ENCODE measurements at places on chromosomes 4 and X.

- peak; percentile 79 for DNase-seq
These were observed 22.1 kb downstream of the DOK7 start for GRCh38 chr4:3485011-3485791.

DNA sequence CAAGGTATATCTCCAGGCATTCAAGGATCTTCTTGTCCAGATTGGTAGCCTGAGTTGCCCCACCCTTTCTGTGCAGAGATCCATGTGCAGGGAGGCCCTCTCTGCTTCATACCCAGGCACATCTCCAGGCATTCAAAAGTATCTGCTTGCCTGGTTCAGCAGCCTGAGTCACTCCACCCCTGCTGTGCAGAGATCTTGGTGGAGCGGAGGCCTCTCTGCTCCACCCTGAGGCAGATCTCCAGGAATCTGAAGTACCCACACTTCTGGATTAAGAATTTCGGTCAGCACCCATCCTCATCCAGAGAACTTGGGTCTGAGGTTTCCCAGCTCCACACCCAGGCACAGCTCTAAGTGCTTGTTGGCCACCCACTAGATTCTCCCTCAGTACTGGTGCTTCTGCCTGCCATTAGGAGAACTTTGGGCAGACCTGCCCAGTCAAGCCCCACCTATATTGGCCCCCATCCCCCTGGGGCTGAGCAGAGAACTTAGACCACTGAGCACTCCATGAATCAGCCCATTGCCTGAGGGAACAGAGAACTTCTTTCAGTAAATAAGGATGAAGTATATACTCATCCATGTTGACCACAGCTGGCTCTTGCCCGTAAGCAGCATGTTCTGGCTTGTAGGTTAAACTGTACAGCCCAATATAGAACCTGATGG is 199.5 kb upstream of the ZCCHC13 start:
- DNase-seq: no peak

DNA sequence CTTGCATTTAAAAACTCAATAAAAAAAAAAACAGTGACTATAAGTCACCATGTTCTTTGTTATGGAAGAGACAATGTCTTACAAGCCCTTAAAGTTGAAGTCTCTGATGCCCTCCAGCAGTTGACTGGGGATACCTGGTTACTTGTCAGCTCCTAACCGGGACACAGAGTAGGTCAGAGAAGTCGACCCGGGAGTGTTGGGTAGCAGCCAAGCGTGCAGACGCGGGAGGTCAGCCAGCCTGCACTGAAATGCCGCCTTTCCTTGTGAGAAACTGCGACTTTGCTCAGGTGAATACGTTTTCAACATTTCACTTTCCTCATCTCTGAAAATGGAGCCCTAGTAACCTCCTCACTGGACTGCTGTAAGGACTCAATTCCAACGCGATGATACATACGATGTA is 81.8 kb downstream of the F11 start:
- DNase-seq: no peak

- DNase-seq: no peak
These were observed 14.3 kb downstream of the SPCS3 start for GRCh38 chr4:176334066-176334465.

- DNase-seq: no peak
These were observed 110.7 kb downstream of the TMEM47 start for GRCh38 chrX:34546366-34546765.

GRCh38 chr4:105509291-105509690 is 35.4 kb upstream of the PPA2 start:
- DNase-seq: no peak

GRCh38 chrX:118353081-118353850 is 7.4 kb downstream of the WDR44 start:
- no peak for DNase-seq
